ENCODE measurements at places on chromosomes 6 and 20.

- no peak for DNase-seq
Observed at GRCh38 chr6:136347847-136348246, 58.2 kb upstream of the BCLAF1 start.

- DNase-seq: no peak
Observed at GRCh38 chr6:2594868-2595267, 155.9 kb downstream of the MYLK4 start.

DNA sequence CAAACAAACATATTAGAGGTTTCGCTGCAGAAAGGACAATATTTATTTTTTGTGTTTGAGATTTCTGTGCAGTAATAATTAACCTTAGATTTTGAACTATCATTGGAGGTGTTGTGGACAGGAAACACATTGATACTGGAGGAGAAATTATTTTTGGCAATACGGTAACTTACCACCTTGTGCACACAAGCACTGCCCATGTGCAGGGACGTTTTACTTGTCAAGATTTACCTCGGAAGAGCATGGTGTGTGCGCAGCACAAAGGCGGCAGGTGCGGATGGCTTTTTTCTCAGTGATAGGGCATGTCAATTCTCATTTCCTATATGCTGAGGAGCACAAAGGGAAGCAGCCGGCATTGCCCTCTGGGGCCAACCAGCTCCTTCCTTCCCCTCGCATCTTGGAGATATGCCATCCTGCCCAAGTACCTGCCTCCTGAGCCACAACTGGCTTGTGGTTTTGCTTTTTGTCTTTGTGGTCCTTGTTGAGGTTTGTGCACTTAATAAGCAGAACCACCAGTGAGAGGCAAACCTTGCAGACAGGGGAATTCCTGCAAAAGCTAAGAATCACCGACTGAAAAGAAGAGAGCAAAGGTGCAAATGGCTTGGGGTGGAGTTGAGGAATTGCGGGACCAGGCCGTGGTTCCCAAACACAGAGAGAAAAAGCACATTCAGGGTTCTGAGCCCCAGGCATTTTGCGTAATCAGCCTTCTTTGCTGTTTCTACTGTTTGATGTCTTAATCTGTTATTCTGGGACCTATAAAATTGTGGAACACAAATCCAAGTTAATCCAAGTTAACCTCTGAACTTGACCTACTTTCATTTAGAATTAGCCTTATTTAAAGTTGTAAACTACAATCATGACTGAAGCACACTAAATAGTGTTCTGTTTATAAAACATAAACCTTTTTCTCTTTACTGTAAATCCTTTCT is 21.9 kb downstream of the SAMD5 start:
- no peak for DNase-seq

DNA sequence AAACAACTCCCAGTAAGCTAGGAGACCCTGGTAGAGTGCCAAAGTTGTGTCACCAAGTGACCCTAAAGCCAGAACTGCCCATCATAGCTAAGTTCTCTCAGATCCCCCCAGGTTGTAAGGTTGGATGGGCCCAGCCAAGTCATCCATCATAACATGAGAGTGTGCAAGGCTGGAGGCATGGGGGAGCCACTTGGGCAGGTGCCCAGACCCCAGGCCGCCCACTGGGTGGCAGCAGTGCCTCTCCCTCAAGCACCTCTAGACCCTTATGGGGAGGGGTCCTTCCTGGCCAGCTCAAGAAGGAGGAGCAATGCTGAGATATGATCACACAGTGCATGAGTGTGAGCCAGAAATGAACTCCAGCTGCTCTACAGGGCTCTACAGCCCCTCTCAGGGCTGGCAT is 154.5 kb downstream of the MYLK4 start:
- no peak for DNase-seq

- no peak for DNase-seq
Observed at GRCh38 chr6:17886891-17887290, 100.5 kb downstream of the KIF13A start.
